Stimulated activated CD4-positive, alpha-beta T cell treated with anti-CD3 and anti-CD28 coated beads, TNF-alpha, amount 100 ng/mL, for 48 hours (primary cell): ENCODE measurements at places on chromosomes 2 and 18.

GRCh38 chr18:49479381-49480137, 7.5 kb downstream of the C18orf32 start:
- DNase-seq, result no peak

- DNase-seq, result no peak
These were observed 614.6 kb upstream of the NXPH2 start for GRCh38 chr2:139394801-139395200.

GRCh38 chr18:44321868-44322590, 358.7 kb upstream of the SETBP1 start:
- no peak for DNase-seq

GRCh38 chr2:5264361-5264760, 427.8 kb upstream of the SOX11 start:
- no peak for DNase-seq

- DNase-seq, result no peak
These were observed 826.2 kb upstream of the DDX18 start for GRCh38 chr2:116988303-116988702.

GRCh38 chr2:228063558-228063957, 117.9 kb downstream of the SPHKAP start:
- no peak for DNase-seq

GRCh38 chr2:43010438-43011157, 215.8 kb downstream of the ZFP36L2 start:
- DNase-seq, result no peak

DNA sequence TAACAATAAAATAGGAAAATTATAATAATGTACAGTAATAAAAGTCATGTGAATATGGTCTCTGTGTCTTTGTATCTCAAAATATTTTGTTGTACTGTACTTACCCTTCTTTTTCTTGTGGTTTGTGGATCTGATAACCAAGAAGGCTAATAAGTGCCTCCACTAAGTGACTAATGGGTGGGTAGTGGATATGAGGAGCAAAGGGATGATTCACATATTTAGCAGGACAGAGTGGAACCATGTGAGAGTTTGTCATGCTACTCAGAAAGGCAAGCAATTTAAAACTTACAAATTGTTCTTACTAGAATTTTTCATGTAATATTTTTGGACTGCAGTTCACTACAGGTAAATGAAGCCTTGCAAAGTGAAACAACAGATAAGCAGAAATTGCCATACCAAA, 1241.2 kb upstream of the CDH2 start:
- no peak for DNase-seq

DNA sequence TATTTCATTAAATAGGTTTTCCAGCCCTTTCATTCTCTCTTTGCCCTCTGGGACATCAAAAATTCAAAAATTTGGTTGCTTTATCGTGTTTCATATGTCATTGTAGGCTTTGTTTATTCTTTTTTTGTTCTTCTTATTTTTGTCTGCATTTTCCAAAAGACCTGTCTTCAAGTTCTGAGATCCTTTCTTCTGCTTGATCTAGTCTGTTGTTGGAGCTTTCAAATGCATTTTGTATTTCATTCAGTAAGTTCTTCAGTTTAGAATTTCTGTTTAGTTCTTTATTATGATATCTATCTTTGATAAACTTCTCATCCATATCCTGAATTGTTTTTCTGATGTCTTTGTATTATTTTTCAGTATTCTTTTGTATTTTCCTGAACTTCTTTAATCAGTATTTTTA, 123.6 kb downstream of the XRCC5 start:
- DNase-seq, result no peak

DNA sequence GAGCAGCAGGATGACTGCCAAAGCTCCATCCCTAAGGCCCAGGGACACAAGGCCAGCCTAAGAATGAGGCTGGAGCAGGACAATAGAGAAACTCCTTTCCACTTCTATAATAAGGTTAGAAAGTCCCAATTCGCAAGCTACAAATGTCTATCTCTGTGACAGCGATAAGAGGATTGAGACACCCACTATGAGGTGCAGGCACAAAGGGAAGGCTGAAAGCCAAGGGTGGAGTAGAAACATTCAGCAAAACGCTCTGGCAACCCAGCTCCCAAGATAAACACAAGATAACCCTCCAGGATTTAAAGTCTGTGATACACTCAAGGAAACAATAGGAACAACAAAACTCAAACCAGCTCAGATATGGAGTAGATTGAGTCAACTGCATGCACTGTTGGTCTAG, 418.0 kb upstream of the UBE2E3 start:
- DNase-seq, result no peak

DNA sequence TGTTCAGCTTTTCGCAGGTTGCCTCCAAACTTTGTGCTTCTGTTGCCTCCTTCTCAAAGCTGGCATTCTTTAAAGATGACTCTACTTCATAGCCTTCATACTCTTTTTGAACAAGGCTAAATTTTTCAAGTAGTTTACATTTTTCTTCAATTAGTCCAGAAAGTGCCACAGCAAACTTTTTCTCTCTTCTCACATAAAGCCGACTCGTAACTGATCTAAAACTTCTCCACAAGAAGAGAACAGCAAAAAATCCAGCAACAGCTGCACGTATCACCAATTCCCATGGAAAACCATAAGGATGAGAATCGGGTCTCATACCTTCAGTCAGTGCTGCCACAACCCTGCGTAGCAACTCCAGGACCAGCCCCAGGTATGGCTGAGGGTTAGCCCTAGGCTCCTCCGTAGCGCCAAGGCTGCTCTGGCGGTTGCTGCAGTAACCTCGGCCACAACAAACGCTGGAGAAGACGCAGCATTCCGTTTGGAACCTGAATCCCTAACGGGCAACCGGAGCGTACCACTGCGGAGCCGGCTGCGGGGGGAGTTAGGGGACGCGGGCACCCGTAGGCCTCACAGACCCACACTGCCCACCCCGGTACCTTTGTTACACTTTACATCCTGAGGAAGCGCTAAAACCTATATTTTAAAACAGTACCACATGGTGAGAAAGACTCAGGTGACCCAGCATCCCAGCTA, at the start of gene CTAGE1:
Gene CTAGE1 (minus strand): TSS at position 420 of the 693 bp plus-strand sequence. CDS start 104 bp downstream, at position 316.
- DNase-seq, result no peak

GRCh38 chr2:31347750-31348149, 66.8 kb downstream of the XDH start:
- DNase-seq, result no peak

GRCh38 chr2:120892271-120892966, 156.8 kb downstream of the GLI2 start:
- no peak for DNase-seq
